NCI-H1092 treated with DMSO at 0.1 percent for 48 hours (cell line): ENCODE measurements at places on chromosomes 5 and 9.

DNA sequence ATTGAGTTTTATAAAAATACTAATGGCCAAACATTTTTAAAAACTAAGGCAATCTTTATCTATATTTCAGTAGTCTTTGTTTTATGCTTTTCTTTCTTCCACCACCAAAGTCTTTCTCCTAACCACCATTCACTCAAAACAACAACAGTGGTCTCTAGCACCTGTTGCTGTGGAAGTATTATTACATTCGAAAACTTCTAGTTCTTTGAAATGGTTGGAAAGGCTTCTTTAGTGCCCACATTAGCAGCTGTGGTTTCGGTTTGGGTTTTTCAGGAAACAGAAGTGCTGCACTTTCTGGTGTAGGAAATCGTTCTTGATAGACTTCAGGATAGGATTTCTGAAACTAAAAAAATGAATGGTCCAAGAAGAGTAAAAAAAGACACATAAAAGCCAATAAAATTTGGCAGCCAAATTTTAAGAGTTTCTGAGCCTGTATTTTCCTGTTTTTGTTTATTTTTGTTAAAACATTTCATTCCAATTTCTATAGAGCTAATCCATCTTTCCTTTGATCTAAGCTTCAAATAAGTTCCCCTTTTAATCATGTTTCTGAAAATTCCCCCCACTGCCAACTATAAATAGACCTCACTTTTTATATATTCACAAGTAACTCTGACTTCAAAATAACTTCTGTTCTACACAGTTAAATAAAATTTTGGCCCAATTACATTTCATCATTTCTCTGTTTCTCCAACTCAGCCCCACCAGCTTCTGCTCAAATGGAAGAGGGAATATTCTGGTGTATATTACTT is 102.2 kb downstream of the DEPDC1B start:
- no peak for DNase-seq

GRCh38 chr9:104686081-104686480 is 8.2 kb upstream of the OR13D1 start:
- DNase-seq, result no peak

GRCh38 chr5:107557051-107557658 is 113.6 kb downstream of the EFNA5 start:
- DNase-seq, result no peak

DNA sequence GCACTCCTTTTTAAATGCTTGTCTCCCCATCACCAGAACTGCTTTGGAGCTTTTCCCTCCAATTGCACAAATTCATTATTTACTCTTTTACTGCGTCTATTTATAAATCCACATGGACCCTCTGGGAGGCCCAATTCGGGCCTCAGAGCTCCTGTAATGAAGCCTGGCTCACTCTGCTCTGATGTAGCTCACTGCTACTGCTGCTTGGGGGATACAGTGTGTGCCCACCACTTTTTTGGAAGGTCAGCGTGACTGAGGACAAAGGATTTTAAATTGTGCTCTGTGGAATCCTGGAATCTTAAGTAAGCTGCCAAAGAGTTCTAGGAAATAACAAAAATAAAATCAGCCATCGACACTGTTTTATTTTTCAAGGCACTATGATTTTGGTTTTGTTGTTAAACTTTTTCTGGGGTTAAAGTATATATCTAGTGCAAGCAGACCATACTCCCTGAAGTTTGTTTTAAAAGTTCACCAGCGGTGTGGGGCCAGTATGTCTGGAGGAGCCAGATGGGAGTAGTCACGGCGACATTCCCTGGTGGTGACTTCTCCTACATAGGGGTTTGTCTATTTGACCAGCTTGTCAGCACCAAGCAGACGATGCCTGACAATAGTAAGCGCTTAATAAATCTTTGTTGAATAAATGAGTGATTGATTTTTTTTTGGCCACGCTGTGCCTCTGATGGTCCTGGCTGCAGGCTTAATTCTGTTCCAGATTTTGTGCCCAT is 142.8 kb downstream of the TMEM38B start:
- no peak for DNase-seq

- DNase-seq, result no peak
Observed at GRCh38 chr9:34396276-34397214, 19.8 kb upstream of the MYORG start.

DNA sequence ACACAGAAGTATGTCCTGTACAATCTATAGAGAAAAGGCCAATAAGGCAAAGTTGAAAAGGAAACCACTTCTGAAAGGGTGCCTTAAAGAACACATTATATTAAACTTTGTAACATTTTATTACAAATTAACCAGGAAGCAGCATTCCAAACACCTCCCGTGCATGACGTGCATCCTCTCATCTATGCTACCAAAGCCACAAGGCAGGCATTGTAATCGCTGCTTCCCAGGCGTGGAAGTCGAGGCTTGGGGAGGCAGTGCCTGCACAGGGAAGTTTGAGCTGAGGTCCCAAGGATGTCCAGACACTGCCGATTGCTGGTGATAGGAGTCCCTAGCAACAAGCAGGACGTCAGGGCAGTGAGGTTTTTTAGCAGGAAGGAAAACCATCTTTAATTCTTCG is 44.3 kb upstream of the BARHL1 start:
- DNase-seq, result no peak

DNA sequence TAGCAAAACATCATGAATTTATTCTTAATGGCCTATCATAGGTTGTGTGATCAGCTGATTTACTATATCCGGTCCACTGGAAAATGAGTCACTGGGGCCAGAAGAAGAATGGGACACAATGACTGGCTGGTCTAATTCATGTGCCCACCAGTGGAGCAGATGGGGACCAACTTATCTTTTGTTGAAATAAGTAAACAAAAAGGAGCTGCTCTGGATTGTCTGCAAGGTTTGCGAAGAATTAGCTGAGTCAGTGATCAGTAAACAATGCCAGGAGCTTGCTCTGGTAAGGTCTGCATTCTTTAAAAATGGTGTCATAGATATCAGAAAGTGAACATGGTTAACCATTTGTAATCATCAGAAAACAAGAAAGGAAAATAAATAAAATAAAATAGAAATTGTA is 128.0 kb downstream of the RASEF start:
- no peak for DNase-seq

DNA sequence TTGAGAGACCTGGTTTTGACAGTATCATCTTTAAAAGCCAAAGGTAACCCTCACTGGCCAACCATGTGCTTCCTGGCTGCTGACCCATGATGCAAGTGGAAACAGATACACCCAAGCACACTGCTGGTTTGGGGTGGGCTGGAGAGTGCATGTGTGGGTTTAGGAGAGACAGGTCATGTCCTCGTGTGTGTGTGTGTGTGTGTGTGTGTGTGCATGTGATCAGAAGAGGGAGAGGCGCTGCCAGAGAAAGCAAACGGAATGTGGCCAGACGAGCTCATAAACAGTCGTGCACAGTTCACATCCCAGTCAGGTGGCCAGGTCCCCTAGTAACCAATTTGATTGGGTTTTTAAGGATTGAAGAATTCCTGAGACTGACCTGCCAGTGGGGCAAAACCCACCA is 112.8 kb upstream of the ICE1 start:
- no peak for DNase-seq

- DNase-seq, result no peak
Observed at GRCh38 chr5:157516626-157517325, 56.8 kb downstream of the NIPAL4 start.

DNA sequence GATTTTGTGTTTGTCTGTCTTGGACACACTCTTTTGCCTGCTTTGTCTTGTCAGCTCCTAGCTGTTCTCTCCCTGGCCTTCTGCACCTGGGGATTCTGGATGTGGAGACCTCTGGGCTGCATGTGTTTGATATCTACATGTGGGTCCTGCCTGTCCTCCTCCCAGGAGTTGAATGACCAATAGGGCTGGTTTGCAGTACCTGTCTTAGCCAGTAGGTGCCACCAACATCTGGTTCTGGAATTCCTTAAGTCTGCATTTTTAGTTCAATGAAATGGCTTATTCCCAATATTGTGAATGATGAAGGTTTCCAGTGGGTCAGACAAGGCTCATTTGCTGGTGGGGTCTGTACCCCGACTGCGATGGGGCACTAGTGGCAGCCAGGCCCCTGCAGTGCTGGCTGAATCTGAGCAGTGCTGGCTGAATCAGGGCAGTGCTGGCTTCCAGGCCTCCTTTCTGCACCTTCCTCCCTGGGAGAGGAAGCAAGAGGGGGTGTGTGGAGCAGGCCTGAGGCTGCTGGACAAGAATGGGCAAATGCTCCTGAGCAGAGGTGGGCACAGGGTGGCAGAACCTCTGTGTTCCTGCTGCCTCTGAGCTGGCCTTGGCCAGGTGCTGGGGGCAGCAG is 73.3 kb downstream of the RXRA start:
- no peak for DNase-seq
